ENCODE measurements at places on chromosomes 3 and 15.

DNA sequence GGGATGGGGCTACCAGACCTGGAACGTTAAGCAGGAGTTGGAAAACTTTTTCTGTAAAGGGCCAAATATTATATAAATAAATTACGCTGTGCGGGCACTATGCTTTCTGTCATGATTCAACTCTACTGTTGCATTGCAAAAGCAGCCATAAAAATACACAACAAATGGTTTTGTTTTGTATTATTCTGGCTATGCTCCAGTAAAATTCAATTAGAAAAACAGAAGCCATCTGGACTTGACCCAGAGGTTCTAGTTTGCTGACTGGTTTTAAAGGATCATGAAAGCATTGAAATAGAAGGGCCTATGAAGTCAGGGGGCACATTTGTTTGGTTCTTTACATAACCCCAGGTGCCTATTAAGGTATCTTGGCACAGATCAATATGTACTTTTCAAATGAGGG lies 647.4 kb upstream of the LMCD1 start:
- DNase-seq = no peak

DNA sequence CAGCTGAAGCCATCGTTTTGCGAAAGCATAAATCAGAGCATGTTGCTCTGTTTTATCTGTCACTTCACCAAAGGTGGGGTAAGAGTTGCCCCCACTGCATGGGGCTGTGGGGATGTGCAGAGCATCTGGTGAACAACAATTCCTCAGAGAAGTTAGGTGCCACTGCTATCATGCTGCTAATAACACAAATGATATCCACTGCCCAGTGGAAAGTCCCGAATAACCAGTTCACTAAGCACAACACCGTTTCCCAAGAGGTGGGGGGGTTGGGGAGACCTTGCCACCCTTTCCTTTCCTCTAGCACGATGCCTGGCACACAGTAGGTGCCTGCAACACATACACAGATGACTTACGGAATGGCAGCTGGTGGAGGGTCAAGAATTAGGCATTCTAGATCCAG lies 38.6 kb downstream of the FAM3D start:
- DNase-seq = no peak

DNA sequence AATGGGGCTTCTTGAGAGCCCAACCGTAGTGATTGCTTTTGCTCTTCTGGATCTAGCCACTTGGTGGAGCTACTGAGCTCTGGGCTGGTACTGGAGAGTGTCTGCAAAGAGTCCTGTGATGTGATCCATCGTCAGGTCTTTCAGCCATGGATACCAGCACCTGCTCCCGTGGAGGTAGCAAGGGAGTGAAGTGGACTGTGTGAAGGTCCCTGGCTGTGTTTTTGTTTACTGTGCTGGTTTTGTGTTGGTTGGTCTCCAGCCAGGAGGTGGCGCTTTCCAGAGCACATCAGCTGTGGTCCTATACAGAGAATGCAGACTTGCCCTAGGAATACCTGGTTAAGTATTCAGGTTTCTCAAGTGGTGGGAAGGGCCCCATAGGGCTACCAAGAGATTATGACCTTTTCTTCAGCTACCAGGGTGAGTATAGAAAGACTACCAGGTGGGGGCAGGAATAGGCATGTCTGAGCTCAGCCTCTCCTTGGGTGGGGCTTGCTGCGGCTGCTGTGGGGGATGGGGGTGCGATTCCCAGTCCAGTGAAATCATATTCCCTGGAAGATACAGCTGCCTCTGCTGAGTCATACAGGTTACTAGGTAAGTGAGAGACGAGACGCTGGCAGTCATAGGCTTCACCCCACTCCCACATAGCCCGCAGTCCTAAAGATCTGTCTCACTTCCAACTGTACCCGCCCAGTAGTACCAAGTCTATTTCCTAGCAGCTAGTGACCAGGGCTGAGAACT lies 733.7 kb downstream of the ZNF385D start:
- DNase-seq = no peak

DNA sequence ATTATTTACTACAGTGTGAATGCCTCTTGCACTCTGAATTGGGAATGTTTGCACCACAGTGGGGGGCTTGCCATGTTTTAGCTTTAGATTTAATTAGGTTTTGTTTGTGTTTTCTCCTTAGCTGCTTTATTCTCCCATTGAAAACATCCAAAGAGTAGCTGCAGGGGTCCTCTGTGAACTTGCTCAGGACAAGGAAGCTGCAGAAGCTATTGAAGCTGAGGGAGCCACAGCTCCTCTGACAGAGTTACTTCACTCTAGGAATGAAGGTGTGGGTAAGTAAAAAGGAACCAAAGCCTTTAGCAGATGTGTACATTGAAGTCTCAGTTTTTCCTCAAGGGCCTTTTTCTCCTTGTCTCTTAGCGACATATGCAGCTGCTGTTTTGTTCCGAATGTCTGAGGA lies 36.9 kb downstream of the CTNNB1 start:
- DNase-seq = no peak

DNA sequence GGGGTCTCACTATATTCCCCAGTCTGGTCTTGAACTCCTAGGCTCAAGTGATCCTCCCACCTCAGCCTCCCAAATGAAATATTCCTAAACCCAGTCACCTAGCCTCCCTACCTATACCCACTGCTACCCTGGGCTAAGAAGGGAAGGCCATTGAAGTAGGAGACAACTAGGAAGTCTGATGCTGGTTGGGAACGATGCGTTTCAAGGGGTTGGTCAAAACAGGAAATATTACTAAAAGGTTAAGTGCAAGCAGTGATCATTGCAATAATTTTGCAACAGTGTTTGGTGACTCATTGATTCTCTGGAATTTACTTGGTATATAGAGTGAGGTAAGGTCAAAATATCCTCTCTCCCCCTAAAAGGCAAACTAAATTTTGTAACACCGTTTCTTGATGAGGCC lies 4.6 kb upstream of the UQCRC1 start:
- no peak for DNase-seq

DNA sequence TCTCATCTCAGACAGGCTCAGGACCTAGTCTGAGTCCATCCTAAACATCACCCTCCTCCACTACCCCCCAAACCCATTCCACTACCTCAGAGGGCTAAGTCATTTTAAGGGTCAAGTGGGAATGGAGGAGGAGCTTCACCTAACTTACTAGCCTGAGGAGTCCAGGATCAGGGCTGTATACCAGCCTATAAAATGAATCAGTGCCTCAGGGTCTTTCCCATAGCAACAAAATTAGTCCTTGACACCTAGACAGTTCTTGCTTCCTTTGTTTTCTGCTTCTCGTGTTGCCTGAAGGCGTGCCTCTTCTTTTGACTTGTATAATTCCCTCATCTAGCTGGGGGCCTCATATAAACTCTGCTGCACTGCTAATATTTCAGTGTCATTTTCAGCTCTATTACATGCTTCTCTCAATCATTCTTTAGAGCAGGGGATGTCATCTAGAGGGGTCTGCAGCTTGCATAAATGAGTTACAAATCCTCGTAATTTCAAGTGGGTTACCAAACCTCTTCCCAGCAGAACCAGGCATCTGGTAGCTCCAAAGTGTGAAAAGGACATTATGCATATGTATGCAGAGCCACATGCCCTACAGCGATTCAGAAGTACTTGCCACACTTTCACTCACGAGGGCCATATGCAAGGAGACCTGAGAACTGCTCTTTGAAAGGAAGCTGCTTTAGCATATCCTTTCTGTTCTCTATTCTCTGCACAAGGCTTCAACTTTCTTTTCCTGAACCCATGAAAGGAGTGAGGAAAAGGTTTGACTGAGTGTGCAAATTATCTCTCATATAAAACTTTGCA lies 311.7 kb upstream of the SEMA6D start:
- no peak for DNase-seq

DNA sequence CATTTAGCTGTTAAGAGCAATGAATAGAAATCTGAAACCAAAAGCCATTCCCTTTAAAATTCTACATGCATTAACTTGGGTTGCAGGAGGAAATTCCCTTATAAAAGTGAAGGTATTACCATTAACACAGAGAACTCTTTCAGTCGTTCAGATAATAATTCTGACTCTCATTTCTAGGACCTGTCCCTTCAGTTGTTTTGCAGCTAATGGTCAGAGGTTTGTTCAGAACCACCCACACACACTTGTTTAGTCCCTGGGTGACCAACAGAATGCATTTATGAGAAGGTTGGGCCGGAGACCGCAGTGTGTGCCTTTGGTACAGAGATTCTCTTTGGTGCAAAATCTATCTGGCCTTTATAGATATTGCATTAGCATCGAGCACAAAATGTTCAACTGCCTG lies 492.5 kb downstream of the NLGN1 start:
- no peak for DNase-seq

GRCh38 chr3:135917076-135917475 lies 48.5 kb upstream of the PPP2R3A start:
- no peak for DNase-seq

- no peak for DNase-seq
Observed at GRCh38 chr15:68807249-68807648, 13.4 kb downstream of the ANP32A start.

DNA sequence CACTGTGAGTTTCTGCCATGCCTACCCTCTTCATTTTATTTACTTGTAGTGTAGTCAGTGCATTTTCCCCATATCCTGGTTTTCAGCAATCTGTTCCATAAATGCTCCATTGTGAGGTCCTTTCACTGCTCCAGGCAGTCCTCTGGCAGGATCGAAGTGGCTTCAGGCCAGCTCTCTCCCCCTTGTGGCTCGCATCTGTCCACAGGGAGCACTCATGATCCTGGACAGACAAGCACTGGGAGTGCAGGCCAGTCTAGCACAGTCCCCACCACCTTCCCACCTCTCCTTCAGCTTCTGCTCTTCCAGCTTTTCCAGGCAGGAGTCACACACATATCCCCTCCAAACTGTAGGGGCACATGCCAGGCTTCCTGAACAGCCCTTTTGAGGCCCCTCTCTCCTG lies 173.6 kb downstream of the PPM1L start:
- DNase-seq = no peak

GRCh38 chr3:7874116-7874515 lies 627.5 kb upstream of the LMCD1 start:
- no peak for DNase-seq

DNA sequence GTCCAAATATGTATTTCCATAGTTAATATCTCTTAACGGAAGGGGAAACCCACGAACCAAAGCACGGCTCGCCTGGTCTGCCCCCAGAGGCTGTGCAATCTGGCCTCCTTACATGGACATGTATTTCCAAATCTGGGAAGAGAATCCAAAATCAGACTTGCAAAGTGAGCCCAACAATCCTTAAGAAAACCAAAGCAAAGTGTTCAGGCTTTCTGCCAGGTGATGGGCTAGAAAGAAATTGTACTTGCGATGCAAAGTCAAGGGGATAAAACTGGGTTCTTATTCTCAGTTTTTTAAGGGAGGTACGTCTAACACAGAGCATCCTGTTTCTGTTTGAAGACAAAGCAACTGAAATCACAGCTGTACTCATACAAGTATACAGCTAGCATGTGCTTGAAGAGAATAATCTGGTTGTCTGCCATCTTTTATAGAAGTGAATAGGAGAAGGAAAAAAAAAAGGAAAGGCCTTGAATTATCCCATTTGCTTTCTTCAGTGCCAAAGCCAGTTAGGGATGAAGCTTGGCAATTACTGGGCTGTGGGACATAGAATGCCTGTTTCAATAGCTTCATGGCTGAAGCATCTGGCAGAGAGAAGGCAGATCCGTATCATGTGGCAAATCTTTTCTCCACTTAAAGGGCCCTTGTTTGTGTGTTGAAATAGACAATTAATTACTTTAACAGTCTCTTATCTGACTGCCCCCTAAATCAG lies 48.4 kb downstream of the LRIG1 start:
- no peak for DNase-seq

GRCh38 chr3:138433892-138434275 lies 532 bp upstream of the ESYT3 start:
- no peak for DNase-seq

DNA sequence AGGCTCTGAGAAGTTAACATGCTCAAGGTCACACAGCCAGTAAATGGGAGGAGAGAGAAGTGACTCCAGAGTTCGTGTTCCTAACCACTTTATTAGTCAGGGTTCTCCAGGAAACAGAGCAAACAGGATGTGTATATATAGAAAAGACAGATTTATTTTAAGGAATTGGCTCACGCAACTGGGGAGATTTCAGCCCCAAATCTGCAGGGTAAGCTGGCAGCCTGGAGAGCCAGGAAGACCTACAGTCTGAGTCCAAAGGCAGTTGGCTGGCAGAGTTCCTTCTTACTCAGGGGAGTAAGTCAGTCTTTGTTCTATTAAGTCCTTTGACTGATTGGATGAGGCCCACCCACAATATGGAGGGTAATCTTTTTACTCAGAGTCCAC lies 118.2 kb upstream of the PROK2 start:
- DNase-seq = no peak

DNA sequence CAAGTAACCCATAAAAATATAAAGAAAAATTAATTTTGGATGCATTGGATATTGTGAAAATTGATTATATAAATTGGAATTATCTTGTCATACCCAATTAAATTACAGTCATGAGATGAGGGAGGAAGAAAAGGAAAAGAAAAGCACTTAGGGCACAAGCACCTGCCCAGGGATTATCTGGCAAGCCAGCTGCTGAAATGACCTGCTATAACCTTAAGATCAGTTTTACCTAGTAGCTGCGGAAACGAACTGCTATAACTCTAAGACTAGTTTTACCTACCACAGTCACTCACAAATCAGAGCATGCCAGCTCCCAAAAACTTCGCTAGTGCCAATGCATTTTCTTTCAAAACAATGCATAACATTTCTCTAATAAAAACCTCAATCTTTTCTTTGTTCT lies 26.2 kb downstream of the LRRFIP2 start:
- DNase-seq = no peak

- DNase-seq = no peak
Observed at GRCh38 chr15:42053914-42054313, 33.1 kb upstream of the PLA2G4E start.

DNA sequence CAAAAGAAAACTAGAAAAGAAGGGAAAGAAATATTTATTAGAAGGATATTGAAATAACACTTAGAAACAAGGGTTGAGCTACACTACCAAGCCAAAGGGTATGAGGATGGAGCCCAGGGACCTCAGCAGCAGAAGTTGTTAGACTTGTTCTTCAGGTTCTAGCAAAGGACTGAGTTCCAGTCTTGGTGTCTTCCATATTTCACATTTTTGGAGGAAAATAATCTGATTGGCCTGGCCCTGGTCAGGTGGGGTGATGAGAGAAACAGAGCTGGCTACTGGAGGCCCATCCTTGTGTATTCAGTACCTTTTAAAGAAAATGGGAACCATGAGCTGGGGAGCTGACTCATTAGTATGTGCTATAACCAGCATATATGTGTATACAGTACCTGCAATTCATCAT lies 28.2 kb downstream of the PPP4R2 start:
- no peak for DNase-seq

DNA sequence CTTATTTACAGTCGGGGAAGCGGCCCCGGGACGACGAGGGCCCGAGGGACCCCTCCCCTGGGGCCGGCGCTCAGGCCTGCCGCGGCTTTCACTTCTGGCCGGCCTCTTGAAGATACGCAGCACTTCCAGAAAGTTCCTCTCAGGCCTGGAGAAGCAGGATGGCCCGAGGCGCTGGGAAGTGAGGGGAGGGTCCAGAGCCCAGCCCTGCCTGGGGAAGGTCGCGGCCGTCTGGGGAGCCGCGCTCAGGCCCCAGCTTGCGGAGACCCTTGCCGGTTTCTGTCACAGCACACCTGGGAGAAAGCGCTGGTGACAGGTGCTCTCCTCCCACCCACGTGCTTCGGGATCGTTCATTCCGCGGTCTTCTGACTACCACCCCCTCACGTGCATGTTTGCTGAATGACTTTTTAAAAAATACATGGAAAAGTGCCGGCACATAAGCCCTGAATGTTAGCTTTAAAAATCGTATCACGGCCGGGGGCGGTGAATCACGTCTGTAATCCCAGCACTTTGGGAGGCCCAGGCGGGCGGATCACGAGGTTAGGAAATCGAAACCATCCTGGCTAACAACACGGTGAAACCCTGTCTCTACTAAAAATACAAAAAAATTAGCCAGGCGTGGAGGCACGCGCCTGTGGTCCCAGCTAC lies 727 bp upstream of the TM2D3 start:
- no peak for DNase-seq

GRCh38 chr3:97822359-97822775 lies 556 bp downstream of the CRYBG3 start:
- DNase-seq = no peak
